CD4-positive, alpha-beta memory T cell (primary cell): ENCODE measurements at places on chromosomes 7 and 10. TPM values are rescaled to one million over a fixed set of nuclear protein-coding genes. Genes with fewer than 3 reads are reported as not detected.

BTRC gene
- 21.3 TPM for total RNA-seq

ABI1 gene
- total RNA-seq, result 62.5 TPM

ANXA8 gene
- not detected for total RNA-seq

ASAH2 gene
- 4.8 TPM for total RNA-seq

GRCh38 chr7:133545618-133546017, 292.7 kb downstream of the EXOC4 start:
- DNase-seq, result no peak

- no peak for DNase-seq
These were observed 68.4 kb downstream of the RALA start for GRCh38 chr7:39691821-39692220.

- DNase-seq, result no peak
These were observed 1.1 kb downstream of the FKBP9 start for GRCh38 chr7:32958046-32959025.

GRCh38 chr7:25562673-25563182, 334.4 kb upstream of the NPVF start:
- no peak for DNase-seq

DNA sequence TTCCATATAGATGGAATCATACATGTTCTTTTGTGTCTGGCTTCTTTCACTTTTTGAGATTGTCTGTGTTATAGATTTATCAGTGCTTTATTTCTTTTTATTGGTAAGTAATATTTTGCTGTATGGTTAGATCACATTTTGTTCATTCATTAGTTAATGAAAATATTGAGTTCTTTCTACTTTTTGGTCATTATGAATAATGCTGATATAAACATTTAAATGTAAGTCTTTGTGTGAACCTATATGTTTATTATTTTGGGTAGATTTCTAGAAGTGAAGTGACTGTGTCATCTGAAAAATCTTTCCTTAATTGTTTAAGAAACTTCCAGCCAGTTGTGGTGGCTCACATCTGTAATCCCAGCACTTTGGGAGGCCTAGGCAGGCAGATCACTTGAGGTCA, 11.4 kb upstream of the VWDE start:
- DNase-seq, result no peak

DNA sequence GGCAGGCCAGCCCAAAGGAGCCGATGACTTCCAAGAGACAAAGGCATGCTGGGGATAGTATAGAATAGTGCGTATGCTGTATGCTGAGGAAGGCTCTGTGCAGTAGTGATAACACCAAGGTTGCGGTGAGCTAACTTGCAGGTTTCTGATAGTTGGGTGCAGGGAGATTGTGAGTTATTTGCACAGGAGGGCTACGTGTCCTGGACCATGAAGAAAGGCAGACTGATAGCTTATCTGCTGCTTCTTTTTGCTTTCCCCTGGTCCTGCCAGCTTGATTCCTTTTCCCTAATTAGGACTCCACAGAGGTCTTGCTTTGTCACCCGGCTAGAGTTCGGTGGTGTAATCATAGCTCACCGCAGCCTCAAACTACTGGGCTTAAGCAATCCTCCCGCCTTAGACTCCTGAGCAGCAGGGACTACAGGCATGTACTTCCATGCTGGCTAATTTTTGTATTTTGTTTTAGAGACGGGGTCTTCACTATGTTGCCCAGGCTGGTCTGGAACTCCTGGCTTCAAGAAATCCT, 43.9 kb upstream of the ARHGAP12 start:
- DNase-seq, result no peak

GRCh38 chr7:476736-477360, 42.8 kb downstream of the PDGFA start:
- no peak for DNase-seq

DNA sequence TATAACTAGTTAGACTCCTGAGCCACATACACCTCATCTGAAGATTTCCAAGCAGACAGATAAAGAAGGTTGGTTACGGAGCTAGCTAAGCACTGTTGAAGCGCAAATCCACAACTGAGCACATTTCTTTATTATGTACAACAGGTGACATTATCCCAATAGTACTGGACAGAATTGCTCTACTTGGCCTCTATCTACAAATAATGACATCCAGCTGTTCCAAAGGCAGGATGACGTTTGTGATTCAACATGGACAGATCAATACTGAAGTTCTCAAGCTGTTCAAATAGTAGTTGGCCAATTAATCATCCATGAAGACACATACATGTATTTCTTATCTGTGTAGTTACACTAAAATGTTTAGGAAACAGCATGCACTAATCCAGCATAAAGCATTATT, 101.0 kb downstream of the UBE2H start:
- DNase-seq, result no peak

DNA sequence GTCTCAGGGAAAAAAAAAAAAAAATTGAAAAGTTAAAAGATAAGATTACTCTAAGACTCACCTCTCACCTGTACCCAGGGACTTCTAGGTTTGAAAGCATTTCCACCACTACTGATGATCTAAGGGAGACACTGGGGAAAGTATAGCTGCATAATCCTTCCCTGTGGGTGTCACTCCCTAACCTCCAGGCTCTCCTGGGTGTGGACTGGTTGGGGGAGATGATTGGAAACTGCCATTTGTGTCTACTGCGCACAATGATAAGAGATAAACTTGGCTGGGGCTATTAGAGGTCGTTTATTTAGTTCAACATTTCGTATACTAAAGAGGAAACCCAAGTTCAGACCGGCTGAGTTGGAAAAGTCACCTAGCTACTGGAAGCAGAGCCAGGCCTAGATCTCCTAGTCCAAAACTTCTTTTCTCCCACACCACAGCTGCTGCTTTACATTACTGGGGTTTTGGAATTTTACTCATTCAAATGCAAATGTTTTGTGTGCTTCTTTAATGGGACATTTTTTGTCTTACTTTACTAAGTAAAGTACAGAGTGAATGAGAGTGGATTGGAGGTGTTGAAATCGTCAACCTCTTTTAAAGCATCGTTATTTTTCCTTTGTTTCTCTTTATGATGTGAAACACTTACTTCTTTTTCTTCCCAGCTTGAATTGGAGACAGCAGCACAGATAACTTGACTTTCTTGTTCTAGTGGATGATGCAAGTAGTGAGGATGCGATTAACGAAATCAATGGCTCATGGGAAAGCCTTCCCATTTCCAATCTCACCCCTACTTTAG, 22.3 kb upstream of the SEC61G start:
- no peak for DNase-seq

DNA sequence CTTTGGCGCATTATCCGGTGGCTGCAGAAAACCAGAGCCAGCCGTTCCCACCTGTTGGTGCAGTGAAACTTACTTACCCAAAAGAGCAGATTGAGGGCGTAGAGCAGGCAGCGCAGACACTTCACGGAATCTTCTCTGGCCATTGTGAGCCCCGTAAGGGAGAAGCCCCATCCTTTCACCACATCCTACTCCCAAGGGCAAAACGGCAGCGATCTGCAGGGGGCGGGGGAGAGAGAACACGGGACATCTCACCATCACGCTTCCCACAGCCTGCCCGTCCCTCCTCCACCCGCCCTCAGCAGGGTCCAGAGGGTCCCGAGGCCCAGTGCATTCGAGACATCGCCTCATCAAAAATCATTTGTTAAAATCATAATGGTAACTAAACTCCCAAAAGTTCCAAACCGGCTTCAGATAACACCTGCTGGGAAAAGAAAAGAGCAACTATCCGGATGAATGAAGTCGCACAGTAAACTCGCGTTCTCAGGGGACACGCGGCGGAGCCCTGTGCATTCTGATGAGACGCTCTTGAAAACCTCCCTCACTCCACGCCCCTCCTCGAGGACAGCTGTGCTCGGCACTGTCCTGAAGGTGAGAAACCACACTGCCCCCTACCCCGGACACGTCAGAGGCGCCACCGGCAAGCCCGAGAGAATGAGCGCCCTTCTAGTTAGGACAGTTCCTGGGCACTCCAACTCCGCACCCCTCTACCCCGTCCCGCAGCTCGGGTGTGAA, 1.2 kb downstream of the TSPAN12 start:
- DNase-seq, result peak; percentile 7

DNA sequence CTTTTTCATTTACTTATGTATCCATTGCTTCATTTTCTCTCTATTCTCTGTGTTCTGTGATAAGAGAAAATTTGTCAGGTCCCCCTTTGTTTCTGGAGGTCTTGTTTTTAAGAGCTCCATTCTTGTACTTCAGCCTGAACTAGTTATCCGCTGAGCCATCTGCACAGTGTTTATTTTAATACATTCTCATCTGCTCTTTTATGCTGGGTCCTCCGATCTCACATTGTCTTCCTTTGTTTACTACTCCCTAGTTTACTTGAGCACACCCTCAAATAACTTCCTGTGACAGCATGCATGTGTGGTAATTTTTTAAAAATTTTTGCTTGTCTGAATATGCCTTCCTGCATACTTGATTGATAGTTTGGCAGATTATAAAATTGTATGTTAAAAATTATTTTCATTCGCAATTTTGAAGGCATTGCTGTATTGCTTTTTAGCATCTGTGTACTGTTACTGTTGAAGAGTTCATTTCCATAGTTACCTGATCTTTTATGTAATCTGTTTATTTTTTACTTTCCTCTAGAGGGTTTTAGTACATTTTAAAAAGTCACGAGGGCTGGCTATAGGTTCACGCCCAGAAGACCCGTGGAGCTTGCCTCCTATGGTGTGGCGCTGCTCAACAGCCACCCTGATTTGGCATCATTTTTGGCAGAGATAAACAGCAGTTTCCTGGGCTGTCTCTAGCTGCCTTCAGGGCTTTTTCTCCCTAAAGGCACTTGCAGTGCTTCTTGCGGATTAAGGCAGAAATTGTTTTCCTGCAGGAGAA, 31.9 kb downstream of the RSBN1L start:
- peak; percentile 43 for DNase-seq

DNA sequence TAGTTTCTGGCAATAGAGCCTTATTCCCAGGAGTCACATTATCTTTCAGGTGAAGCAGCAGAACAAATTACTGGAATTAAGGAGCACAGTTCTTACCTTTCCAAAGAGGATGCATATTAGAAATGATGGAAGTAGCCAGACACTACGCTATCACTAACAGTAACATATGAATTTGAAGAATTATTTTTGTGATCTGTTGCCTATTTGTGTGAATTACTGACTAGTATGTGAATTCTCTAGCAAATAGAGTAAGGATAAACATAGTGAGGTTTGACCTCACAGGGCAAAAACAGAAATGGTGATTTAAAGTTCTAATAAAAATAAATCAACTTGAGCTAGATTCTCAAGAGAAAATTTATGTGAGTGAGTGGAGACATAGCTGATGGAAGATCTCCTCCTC, 1299.3 kb downstream of the XPNPEP1 start:
- DNase-seq, result no peak

DNA sequence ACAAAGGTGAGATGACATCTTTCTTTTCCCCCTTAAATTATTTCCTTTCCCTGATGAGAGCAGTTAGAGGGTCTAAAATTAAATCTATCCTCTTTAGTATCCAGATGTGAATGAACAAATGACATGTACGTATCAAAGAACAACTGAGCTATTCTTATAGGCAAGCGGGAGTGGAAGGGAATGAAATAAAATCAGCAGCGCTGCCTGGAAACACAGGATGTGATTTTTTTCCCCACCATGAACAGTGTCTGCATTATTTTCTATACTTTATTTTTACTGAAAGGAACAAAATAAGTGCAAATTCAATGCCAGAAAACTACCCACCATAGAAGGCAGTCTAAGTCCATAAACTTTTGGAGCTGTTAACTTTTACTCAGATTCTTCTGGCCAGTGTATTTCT, 40.6 kb downstream of the SLC26A4 start:
- no peak for DNase-seq

DNA sequence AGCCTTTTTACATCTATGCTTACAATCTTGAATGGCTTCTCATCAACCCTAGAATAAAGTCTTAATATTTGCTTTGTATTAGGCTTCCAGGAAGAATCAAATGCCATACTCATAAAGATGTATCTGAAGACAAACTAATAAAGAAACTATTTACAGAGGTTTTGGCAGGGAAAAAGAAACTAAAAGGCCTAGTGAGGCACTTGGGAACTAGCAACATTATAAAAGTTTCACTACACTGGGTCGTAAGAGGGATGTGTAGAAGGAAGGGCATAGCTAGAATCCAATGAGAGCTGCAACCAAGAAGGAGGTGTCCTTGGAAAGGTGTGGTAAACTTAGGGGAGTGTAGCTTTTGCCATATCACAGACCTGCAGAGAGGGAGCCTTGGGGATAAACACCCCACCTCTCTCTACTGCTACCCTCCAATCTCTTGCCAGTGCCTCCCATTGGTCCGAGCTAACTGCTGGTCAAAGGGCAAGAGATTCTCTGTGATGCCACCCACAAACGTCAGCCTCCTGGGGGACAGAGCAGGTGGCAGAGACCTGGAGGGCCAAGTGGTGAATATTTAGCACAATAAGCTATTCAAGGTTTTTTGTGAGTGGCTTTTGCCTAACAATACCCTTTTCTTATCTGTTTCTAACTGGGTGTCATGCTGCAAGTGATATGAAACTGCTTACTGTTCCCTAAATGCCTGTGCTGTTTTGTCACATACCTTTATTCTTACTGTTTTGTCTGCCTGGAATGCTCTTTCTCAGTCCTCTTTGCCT, 60.7 kb downstream of the CPED1 start:
- no peak for DNase-seq

DNA sequence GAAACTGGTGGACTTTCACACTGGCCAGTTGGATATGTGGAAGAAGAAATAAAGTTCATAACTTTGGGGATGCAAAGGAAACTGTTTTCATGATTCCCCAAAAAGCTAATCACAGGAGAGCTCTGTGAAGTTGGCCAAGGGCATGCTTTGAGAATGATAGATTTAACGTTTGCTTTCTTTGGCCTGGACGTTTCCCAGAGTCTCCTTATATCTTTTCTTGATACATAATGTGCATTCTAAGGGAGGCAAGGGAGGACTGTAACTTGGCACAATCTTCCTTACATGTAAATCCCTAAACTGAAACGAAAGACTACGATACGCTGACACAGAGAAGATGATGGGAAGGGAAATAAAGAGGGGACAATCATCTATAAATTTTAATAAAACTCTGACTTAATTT, 176.5 kb upstream of the INHBA start:
- no peak for DNase-seq

DNA sequence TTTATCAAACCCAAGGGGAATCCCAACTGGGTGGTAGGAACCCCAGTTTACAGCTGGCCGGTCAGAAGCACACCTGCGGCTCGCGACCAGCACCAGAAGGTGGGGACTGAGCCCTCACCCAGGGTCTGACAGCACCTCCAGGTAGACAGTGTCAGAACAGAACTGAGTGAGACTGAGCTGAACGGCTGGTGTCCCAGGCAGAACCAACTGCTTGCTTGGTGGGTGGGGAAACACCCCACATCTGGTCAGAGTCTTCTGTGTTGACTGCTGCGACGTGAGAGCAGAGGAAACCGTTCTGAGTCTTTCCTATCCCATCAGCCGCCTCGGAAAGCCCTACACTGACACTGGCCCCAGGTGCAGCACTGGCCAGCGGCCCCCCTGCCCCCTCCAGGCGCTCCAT, 160.7 kb downstream of the MAD1L1 start:
- DNase-seq, result no peak

DNA sequence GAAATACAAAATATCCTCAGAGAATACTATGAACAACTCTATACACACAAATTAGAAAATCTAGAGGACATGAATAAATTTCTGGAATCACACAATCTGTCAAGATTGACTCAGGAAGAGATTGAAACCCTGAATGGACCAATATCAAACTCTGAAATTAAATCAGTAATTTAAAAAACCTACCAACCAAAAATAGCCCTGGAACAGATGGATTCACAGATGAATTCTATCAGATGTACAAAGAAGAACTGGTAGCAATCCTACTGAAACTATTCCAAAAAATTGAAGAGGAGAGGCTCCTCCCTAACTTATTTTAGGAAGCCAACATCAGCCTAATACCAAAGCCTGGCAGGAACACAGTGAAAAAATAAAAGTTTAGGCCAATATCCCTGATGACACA, 190.0 kb downstream of the HPSE2 start:
- DNase-seq, result no peak
